Esophagus muscularis mucosa (tissue), 4 donors: ENCODE measurements at places on chromosomes 3 and 15. TPM values are rescaled to one million over a fixed set of nuclear protein-coding genes. Genes with fewer than 3 reads are reported as not detected.

Gene DALRD3
- 12.4 TPM for total RNA-seq

Gene TGM5
- total RNA-seq: 0.33 TPM

Gene CPB1
- total RNA-seq: 0.46 TPM

Gene VGLL3
- total RNA-seq: 34.7 TPM

Gene CCR9
- 0.17 TPM for total RNA-seq

Gene SEC22A
- total RNA-seq: 12.0 TPM

Gene ITGB5
- total RNA-seq: 114 TPM

Gene DLL4
- 8.2 TPM for total RNA-seq

Gene SPTBN5
- total RNA-seq: 1.1 TPM

Gene LRRC49
- 5.6 TPM for total RNA-seq

Gene CHSY1
- 13.3 TPM for total RNA-seq

Gene THAP10
- total RNA-seq: 3.4 TPM

Gene GOLGA8G
- total RNA-seq: 0.19 TPM

Gene ARPP21
- 0.13 TPM for total RNA-seq

Gene SI
- total RNA-seq: not detected

Gene SERPINI2
- total RNA-seq: not detected

Gene SCAANT1
- total RNA-seq: not detected

Gene ZNF502
- total RNA-seq: 5.6 TPM

Gene ZBBX
- 0.17 TPM for total RNA-seq

Gene MST1R
- 3.1 TPM for total RNA-seq

Gene CPNE9
- total RNA-seq: 0.42 TPM
